ENCODE measurements at places on chromosomes 2 and 18.

GRCh38 chr2:83686863-83687262 is 772.2 kb downstream of the SUCLG1 start:
- DNase-seq, result no peak

DNA sequence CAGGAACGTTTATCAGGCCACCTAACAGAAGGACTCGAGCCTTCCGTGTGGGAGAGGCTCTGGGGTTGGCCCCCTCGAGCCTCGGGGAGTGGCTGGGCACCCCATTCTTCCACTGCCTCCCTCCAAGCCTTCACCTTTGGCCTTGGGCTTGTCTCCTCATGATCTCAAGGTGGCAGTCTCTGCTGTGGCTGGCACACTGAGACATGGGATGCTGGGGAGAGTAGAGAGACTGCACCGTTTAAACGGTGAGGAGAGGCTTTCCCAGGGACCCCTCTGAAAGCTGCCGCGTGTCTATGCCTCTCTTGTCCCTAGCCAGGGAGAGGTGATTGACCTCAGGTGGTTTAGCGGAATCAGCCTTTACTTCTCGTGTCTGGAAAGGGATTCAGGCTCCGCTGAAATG is 71.0 kb downstream of the DCDC2C start:
- no peak for DNase-seq

DNA sequence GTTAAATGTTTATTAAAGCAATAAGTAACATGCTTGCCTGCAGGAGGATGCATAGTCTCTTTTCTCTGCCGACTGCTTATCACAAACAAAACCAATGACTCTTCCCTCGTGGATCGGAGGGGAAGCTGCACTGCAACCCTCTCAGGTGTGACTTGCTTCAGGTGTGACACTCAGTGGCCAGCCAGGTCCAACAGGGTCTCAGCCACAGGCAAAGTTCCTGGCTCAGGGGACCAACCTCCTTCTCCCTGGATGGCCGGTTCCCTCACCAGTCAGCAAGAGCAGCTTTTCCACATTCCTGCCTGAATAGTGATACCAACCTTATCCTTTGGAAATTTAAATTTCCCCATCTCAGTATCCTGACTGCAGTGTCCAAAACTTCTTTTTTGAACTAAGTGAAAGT is 383.5 kb downstream of the CMPK2 start:
- DNase-seq, result no peak

DNA sequence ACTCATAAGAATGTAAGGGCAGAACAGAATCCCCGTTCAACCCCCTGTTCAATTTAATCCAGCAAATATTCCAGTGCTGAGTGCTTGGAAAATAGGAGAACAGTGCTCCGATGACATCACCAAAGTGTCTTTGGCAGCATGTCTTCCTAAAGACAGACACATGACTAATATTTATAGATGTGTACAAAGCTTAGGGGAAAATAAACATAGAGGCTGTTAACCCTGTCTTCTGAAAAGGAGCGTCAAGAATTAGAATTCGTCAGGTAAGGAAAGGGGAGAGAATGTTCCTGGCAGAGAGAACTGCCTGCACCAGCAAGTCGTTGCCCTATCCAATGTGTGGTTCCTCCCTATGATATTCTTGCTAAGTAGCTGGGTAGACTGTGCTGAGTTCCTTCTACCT is 72.7 kb downstream of the PLB1 start:
- DNase-seq, result no peak

- DNase-seq, result no peak
Measured at GRCh38 chr2:241925277-241925676, 55.7 kb downstream of the RTP5 start.

DNA sequence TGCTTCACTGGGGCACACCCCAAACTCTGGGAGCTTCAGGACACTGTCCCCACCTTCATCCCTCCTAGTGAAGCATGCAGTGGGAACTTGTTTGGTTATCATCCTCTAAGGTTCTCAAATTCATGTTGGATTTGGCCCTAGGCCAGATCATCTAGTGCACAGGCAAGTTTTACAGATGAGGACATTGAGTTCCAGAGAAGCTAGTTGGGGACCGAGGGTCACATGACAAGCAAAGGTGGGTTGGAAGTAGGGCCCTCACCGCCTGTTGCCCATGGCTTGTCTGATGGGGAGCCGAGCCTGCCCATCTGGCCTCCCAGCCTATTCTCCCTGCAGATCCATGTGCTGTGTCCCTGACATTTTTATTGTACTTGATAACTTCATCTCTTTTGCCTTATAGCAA is 2.8 kb downstream of the PRKCE start:
- no peak for DNase-seq

DNA sequence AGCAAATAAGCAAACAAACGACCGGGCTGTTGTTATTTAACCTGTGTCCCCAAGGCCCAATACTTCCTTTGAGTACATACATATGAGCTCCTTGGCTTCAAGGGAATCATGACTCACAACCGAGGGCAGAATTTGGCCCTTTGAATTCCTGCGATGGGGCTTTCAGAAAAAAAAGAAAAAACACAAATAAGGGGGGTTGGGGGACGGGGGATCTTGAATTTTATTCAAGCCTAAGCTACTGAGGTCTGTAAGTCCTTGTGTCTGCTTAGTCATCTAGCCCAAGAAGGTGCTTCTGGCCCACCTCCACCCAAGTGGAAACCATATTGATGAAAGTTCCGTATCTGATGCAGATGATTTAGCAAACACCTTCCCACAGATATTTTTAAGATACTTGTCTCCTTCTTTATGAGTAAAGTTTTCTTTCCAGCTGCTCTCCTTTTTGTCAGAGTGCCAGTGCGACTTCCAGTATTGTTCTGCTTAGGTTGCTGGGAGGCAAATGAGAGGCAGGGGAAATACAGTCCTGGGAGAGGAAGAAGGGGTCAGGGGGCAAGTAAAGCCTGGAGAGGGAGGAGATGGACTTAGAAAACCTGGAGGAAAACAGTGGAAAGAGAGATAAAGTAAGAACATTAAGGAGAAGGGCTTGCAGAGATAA is 169.6 kb downstream of the ZEB2 start:
- no peak for DNase-seq

DNA sequence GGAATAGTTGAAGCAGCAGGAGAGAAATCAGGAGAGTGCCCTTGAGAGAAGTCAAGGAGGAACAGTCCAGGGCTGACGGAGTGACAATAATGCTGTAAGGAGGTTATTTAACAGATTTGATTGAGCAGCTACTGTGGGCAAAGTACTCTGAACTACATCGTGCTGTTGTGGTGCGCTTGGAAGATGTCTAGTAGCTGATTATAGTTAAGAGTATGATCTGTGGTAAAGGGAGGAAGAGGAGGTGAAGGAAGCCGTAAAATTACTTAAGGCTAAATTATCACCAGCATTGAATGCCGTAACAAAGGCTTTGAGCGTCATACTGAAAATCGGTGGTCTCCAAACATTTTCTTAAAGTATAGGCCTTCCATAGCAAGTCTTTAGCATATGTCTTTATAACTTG is 4.5 kb downstream of the PCBP1 start:
- no peak for DNase-seq

- DNase-seq, result no peak
Measured at GRCh38 chr2:64766841-64767669, 113.3 kb upstream of the SERTAD2 start.

DNA sequence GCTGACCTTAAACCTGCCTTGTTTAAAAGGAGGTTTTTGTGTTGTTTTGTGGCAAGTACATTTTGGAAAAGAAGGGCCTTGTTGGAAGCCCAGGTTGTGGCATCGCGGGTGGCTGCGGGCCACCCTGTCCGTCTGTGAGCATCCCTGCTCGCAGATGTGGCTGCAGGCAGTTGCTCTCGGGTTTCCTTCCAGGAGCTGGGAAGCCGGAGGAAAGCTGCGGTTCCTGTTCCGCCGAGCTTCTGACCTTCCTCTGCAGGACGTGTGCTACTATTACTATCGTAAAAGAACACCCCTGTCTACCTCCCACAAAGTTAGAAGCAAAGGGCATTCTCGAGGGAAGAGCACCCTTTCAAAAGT is 766 bp downstream of the MFF start:
- DNase-seq, result no peak

DNA sequence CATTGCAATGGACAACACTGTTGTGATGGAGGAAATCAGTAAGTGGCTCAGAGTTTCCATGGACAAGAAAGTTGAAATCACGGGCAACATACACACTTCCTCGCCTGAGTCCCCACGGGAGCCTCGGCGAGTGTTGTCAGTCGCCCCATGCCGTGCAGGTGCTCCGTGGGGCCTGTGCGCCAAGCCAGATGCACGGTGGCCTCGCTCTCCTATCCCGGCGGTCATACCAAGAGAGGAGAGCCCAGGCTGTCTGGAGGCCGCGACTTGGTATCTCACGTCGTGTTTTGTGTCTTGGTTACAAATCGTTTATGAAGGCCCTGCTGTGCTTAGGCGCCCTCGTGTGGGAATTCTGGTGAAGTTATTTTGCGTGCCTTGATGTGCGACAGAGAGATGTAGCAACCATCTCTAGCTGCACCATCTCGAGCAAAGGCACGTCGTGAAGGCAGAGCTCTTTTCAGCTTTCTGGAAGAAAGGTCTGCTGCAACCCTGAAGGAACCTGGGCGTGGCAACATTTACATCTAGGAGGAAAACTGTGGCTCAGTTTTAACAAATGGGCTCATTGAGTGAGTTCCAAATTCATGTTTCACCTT is 21.8 kb downstream of the ATG4B start:
- no peak for DNase-seq

DNA sequence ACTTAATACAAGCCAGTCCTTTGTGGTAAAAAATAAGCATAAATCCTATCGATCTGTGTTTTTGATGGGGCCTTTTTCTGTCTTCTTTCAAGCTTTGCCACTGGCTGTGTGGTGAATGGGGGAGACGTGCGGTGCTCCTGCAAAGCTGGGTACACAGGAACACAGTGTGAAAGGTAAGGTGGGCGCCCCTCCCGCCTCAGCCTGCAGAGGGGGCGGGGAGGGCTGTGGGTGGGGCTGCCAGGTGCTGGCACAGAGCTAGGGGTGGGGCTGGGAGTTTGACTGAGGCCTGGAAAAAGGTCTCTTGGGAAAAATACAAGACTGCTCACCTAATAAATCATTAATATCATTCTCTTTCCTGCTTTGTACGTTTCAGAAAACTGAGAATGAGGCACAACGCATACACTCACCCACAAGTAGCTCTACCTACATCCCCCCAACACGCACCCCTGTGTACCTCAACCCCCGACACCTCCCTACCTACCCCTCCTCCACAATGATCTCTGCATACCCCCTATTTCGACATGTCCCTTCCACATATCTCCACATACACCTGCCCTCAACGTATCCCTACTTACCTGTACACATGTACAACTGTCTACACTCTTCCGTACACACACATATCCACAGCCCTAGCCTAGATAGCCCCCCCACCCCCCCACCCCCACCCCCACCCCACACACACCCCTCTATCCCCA is 129.7 kb upstream of the TTC39C start:
- no peak for DNase-seq

- no peak for DNase-seq
Measured at GRCh38 chr2:74312913-74313312, 30.3 kb downstream of the SLC4A5 start.

DNA sequence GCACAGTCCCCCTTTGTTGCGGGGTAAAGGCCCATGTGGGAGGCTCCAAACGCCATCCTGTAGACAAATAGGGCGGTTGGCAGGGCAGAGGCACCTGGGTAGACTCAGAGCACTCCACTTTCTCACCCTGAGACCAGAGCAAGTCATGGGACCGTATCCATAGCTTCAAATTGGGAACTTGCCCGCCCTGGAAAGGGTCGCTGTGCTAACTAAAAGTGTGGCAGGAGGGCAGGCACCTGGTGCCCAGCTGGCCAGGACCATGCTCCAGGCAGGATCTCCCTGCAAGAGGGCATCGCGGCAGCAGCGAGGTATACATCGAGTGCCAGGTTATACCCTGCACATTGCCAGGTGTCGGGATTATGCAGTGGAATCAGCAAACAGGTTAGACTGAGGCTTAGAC is 20.8 kb upstream of the SCLY start:
- no peak for DNase-seq

DNA sequence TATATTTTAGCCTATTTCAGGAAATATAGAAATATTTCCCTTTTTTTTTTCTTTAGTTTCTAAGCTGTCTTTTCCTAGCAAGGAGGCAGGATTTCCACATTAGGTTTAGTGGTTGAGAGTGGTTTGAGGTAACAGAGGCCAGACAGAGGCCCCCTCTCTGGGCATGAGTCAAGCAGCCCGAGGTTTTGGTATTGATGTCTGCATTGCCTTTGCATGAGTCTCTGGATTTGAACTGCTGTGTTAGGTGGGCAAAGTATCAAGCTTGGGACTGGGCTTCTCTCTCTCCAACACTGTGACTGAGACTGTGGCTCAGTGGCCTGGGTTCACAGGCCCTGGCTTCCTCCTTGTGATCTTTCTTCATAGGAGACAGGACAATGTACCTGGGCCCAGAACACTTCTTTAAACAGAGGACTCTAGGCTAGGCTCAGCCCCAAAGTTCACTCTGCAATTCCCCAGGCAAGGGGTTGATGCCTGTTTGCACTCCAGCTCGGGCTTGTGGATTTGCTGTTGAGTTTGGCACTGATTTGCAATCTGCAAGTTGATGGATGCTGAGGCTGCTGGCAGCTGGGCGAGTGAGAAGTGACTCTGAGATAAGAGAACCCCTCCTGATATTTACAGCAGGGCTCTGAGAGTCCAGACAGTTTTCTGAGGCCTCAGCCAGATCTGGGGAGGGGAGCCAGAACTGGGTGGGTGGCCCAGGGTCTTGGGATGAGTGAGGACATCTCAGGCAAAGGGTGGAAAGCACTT is 271.2 kb downstream of the EN1 start:
- no peak for DNase-seq

DNA sequence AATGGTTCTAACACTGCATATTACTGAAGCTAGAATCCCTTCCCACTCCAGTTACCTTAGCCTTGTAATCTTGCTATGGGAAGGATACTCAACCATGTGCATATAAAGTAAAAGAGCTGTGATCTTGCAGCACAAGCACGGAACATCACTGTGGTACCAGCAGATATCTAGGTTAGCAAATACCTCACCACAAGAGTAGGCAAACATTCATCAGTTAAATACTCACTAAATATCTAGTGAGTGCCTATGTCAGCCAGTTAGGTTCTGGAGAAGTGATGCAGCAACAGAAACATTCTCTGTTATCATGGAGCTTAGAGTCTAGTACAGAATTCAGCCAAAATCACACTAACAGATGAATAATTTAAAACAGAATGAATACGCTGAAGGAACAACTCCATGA is 349.6 kb upstream of the UBE2E3 start:
- DNase-seq, result no peak

- DNase-seq, result no peak
Measured at GRCh38 chr2:24586955-24587354, 95.9 kb downstream of the NCOA1 start.

GRCh38 chr2:156539086-156539860 is 103.1 kb downstream of the GPD2 start:
- no peak for DNase-seq

- DNase-seq, result no peak
Measured at GRCh38 chr2:111219285-111219684, 98.6 kb downstream of the BCL2L11 start.

- no peak for DNase-seq
Measured at GRCh38 chr2:189350540-189351209, 90.6 kb upstream of the WDR75 start.

DNA sequence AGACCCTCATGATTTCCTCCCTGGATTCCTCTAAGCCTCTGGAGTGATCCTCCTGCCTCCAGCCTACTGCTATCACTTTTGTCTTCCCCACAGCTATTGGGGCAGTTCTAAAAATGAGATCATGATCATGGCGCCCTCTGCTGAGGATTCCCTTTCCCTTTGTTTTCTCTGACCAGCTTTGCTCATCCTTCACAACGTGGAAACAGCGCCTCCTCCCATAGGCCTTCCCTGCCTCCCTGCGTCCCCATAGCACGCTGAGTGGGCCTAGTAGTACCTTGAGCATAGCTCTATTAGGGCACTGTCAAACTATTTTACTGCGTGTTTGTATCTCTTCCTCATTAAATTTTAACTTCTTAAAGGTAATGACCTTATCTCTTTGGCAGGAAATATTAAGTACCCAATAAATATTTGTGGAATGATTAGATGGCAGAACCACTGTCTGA is 207.0 kb upstream of the FANCL start:
- DNase-seq, result no peak

Data from activated T-helper 1 cell treated with anti-CD3 and anti-CD28 coated beads, Interleukin-2, amount 50 U/mL, for 16 hours (primary cell).